HFFc6 (cell line): ENCODE measurements at places on chromosomes 3 and 15. TPM values are rescaled to one million over a fixed set of nuclear protein-coding genes. Genes with fewer than 3 reads are reported as not detected.

LRRIQ4 gene
- not detected in 3 replicates for total RNA-seq

MESP2 gene
- total RNA-seq, result 0.21 to 0.26 TPM in 2 of 3 replicates, not detected in the other

CPN2 gene
- 0.14 to 0.24 TPM (median 0.21 TPM) in 3 replicates for total RNA-seq

LYZL4 gene
- not detected in 3 replicates for total RNA-seq

DAZL gene
- total RNA-seq, result not detected in 3 replicates

FHIT gene
- total RNA-seq, result 0.38 to 1.00 TPM in 2 of 3 replicates, not detected in the other

SLC12A1 gene
- not detected in 3 replicates for total RNA-seq

SPINK8 gene
- not detected in 2 replicates for total RNA-seq

HDC gene
- total RNA-seq, result not detected in 3 replicates

DNA sequence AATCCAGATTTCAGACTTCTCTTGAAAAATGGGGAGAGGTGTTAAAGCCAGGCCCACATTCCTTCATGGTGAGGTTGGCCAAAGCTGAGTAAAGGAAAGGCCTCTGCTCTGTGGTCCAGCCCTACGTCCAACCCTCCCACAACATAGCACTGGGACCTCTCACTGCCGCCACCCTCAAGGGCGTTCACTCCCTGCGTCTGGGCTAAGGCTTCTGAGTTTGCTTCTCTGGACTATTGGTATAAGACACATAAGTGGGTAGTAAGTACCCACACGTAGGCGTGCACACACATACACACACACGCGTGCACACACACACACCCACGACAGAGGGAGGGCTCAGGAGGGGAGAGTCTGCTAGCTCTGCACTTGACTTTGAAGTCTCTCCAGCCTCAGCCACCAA, 80.2 kb upstream of the PXYLP1 start:
- no peak for DNase-seq
- no peaks in the 10 kb centered on the region for H3K4me1 ChIP-seq
- peaks cover 17% of the 10 kb centered on the region for H3K27me3 ChIP-seq
- H3K27ac ChIP-seq, result no peak overlapping the region
- no peak overlapping the region for H3K4me3 ChIP-seq

- no peaks in the 10 kb centered on the region for H3K36me3 ChIP-seq
- DNase-seq, result no peak
- H3K27me3 ChIP-seq, result no peaks in the 10 kb centered on the region
Measured at GRCh38 chr3:71211083-71211482, 372.4 kb downstream of the FOXP1 start.

- no peak overlapping the region for H3K4me3 ChIP-seq
- H3K36me3 ChIP-seq, result no peaks in the 10 kb centered on the region
- DNase-seq, result no peak
- H3K27me3 ChIP-seq, result no peaks in the 10 kb centered on the region; the same call in 1 of the 2 replicates
- no peak overlapping the region for H3K27ac ChIP-seq
Measured at GRCh38 chr3:106088899-106089298, 220.1 kb upstream of the CBLB start.

DNA sequence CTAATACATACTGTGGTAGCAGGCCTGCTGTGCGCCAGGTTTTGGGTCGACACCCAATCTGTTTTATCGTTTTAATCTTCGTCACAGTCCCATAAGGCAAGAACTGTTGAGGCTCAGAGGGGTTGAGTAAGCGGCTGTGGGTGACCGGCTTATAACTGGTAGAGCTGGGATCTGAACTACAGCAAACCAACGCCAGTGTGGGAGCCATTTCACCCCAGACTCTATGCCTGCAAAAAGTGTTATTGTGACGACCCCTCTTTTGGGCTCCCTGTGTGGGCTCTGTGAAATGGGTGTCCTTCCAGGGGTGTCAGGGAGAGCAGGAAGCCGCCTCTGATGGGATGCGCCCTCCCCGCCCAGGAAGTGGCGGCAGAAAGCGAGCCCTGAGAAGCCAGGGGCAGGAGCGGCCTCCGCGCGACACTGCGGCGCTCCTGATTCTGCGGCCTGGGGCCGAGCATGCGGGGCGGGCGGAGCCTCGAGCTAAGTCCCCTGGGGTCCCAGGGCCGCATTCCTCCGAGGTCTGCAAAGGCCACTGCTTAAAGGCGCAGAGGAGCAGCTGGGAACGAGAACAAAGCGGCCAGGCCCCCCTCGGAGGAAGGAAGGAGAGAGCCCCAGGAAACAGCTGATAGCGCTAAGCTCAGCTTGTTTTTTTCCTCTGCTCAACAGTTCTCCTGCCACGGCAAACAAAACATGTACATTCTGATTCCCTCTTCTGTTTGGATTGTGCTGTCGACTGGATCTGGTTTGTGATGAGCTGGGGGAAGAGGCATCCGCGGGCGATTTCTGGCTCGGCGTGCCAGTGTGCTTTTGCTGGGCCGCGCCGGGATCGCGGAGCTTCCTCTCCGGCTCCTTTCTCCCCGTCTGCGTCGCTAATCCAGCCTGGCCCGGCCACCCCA, 33.9 kb downstream of the GRK7 start:
- no peak for DNase-seq
- H3K4me3 ChIP-seq, result peak overlapping the region; percentile 77
- no peaks in the 10 kb centered on the region for H3K36me3 ChIP-seq
- peak overlapping the region; percentile 74; the same call in 1 of the 2 replicates for H3K27ac ChIP-seq

DNA sequence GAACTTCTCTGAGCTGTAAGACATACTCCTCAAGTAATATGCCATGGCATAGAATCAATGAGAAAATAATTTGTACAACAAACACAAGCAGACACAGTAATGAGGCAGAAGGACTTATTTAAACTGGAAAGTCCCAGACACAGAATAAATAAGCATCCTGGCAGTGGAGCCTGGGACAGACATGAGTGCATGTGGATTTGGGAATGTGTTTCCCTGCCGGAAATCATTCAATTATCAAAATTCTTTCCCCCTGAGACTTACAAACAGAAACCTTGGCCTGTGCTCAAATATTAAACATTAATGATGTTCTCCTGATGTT, 520.1 kb downstream of the ROBO1 start:
- H3K27ac ChIP-seq, result no peak overlapping the region; the same call in 1 of the 2 replicates
- no peaks in the 10 kb centered on the region for H3K27me3 ChIP-seq
- DNase-seq, result peak; percentile 17
- H3K4me1 ChIP-seq, result peaks cover 16% of the 10 kb centered on the region; the same call in 1 of the 2 replicates
- H3K36me3 ChIP-seq, result no peaks in the 10 kb centered on the region

- peaks cover 16% of the 10 kb centered on the region for H3K27me3 ChIP-seq
- H3K27ac ChIP-seq, result no peak overlapping the region
- peaks cover 6% of the 10 kb centered on the region; the same call in 1 of the 2 replicates for H3K4me1 ChIP-seq
- H3K36me3 ChIP-seq, result no peaks in the 10 kb centered on the region
- no peak overlapping the region for H3K4me3 ChIP-seq
Measured at GRCh38 chr15:45221053-45221599, 30.9 kb upstream of the SLC28A2 start.

DNA sequence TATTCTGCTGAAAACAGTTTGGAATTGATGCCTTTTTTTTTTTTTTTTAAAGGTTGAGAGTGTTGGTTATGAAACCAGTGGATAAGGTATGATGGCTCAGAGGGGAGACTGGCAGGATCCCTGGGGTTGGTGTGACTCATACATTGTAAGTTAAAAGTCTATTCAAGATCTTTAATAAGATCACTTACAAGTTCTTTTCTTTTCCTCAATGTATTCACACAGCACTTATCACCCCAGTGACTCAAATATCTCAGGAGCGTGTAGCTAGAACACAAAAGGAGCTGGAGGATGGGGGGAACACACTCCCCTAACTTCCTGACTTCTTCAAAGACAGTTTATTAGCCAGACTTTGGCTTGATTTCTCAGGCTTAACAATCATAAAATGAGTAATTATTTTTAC, 285.3 kb downstream of the SV2B start:
- no peak overlapping the region for H3K4me3 ChIP-seq
- no peaks in the 10 kb centered on the region for H3K27me3 ChIP-seq
- H3K27ac ChIP-seq, result no peak overlapping the region
- no peaks in the 10 kb centered on the region for H3K36me3 ChIP-seq
- H3K4me1 ChIP-seq, result no peaks in the 10 kb centered on the region
- DNase-seq, result no peak

DNA sequence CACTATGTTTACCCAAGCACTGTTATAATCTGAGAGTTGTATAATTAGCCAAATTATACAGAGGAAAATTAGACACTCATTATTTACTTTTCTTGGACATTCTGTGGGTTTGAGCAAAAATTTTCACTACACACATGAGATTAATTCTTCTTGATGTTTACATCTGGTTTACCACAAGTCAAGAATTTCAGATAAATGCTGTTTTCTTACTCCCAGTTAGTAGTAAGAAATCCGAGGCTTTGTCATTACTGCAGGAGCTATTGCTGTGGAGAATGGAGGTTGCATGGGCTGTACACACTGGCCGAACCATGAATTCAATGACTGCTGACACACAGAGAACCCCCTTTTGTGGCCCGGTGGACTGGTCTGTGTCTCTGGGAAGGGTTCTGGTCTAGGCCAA, 207.7 kb upstream of the CFAP20DC start:
- no peak for DNase-seq
- no peaks in the 10 kb centered on the region for H3K27me3 ChIP-seq
- H3K4me3 ChIP-seq, result no peak overlapping the region
- no peaks in the 10 kb centered on the region for H3K36me3 ChIP-seq
- H3K27ac ChIP-seq, result no peak overlapping the region

- H3K27me3 ChIP-seq, result no peaks in the 10 kb centered on the region
- no peak overlapping the region for H3K4me3 ChIP-seq
- H3K4me1 ChIP-seq, result peaks cover 20% of the 10 kb centered on the region
- H3K36me3 ChIP-seq, result peaks cover 8% of the 10 kb centered on the region
- DNase-seq, result no peak
Measured at GRCh38 chr3:105653166-105653565, 215.6 kb downstream of the CBLB start.

DNA sequence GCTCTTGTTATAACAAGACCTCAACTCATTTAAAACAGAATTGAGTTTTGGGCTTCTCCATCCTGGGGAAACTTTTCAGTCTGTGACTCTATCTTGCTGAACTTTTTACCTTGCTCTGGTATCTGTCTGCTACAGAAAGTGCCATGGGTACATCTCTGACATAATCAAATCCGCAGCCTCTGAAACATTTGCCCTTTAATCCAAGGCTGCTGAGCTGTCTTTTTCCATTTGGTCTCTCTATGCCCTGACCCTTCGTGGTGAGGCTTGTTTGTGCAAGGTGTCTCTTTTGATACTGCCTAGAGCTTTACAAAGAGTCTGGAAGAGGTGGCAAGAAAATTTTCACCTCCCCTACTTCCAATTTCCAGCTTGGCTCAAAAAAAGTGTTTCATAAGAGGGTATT, 11.3 kb downstream of the TMEM108 start:
- H3K27ac ChIP-seq, result no peak overlapping the region
- peaks cover 2% of the 10 kb centered on the region; the same call in 1 of the 2 replicates for H3K27me3 ChIP-seq
- H3K4me3 ChIP-seq, result no peak overlapping the region
- no peak for DNase-seq

DNA sequence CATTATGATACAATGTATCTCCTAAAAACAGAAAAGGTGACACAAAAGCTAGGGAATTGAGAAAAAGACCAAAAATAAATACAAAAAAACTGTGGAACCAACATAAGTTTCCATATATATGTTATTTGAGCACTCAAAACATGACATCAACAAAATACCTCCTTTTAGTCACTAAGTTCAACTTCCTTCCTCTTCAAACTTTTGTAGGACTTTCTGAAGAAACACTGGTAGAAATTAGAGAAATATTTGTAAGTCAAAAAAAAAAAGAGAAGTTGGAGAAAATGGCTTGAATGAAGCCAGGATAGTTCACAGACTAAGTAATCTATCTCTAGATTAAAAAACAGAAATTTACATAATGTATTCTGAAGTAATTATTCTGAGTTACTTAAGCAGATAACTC, 208.4 kb upstream of the ALCAM start:
- H3K4me1 ChIP-seq, result no peaks in the 10 kb centered on the region
- H3K27me3 ChIP-seq, result peaks cover 2% of the 10 kb centered on the region; the same call in 1 of the 2 replicates
- H3K36me3 ChIP-seq, result no peaks in the 10 kb centered on the region
- no peak for DNase-seq

DNA sequence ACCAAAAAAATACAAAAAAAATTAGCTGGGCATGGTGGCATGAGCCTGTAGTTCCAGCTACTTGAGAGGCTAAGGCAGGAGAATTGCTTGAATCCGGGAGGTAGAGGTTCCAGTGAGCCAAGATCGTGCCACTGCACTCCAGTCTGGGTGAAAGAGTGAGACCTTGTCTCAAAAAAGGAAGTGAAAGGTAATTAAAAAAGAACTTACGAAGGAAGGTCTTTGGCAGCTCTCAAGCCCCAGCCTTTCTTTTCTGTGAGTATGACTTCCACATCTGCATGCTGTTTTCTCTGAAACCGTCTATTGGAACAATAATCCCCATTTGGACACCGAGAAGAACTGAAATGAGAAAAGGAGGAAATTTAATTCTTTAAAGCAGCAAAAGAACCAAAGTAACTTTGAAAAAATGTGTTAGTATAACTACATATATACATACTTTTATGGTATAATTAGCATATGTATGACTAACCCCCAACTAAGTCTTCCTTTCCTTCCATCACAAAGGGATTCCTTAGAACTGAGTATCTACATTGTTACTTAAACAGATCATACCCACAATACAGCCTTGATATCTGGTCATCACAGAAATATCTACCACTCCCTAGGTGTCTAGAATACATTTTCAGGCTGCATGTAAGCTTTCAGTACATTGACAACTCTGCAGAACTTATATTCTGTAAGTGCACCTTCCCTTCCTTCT, 50.1 kb downstream of the SETD2 start:
- H3K27ac ChIP-seq, result peak overlapping the region; percentile 88
- no peaks in the 10 kb centered on the region for H3K27me3 ChIP-seq
- H3K4me3 ChIP-seq, result peak overlapping the region; percentile 82
- peak; percentile 87 for DNase-seq

DNA sequence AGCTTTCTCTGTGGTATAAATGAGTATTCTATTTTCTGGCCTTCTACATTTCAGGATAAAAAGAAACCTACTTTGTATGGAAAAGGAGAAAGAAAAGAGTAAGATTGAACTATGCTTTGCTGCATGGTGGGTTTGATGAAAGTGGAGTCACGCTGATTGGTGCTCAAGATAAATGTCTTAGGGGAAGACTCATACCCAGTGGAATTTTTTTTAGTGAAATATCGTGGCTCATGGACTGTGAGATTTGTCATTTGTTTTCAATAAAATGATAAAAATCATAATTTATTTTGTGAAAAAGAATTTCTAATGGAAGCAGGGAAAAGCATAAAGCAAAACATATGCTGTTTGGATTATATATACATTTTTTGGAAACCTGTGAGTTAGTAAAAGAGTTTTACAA, 292.5 kb downstream of the ZPLD1 start:
- no peaks in the 10 kb centered on the region for H3K36me3 ChIP-seq
- no peaks in the 10 kb centered on the region for H3K27me3 ChIP-seq
- H3K4me3 ChIP-seq, result no peak overlapping the region
- DNase-seq, result no peak
- no peak overlapping the region for H3K27ac ChIP-seq
- H3K4me1 ChIP-seq, result no peaks in the 10 kb centered on the region

GRCh38 chr3:150317469-150317868, 90.6 kb upstream of the TSC22D2 start:
- H3K27me3 ChIP-seq, result peaks cover 3% of the 10 kb centered on the region; the same call in 1 of the 2 replicates
- H3K4me3 ChIP-seq, result no peak overlapping the region
- H3K27ac ChIP-seq, result no peak overlapping the region
- peaks cover 2% of the 10 kb centered on the region for H3K36me3 ChIP-seq
- peaks cover 72% of the 10 kb centered on the region for H3K4me1 ChIP-seq
- no peak for DNase-seq

- no peak overlapping the region for H3K27ac ChIP-seq
- H3K4me1 ChIP-seq, result no peaks in the 10 kb centered on the region
- H3K27me3 ChIP-seq, result no peaks in the 10 kb centered on the region
- H3K36me3 ChIP-seq, result peaks cover 6% of the 10 kb centered on the region
- H3K4me3 ChIP-seq, result no peak overlapping the region
- no peak for DNase-seq
Measured at GRCh38 chr3:103629391-103629790, 1194.6 kb downstream of the ZPLD1 start.
